AG20443 (cell line): ENCODE measurements at places on chromosomes 11 and 22.

GRCh38 chr22:32533265-32534111, 58.9 kb downstream of the FBXO7 start:
- DNase-seq: peak; percentile 59

DNA sequence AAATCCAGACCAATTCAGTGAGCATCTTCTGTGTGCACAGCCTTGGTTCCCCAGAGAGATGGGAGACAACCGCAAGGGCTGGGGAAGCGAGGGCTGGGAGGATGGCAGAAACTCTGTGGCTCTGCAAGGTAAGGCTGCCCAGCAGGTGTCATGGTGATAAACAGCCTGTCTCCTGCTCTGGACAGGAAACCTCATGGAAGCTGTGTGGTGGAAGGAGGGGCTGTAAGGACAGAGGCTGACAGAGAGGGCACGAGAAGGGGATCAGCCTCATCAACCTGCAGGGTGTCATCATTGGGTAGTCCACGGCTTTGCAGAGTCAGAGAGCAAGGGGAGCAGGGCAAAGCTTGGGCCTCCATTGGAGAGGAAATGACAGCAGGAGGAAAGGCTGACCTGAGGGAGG, 138.4 kb upstream of the CADM1 start:
- DNase-seq: no peak

- DNase-seq: peak; percentile 95
Observed at GRCh38 chr11:62612366-62613290, at the start of the genes EML3 and ROM1. Gene EML3 (minus strand): TSS chr11:62612775. CDS start chr11:62612457, 318 bp downstream. Gene ROM1 (plus strand): TSS chr11:62613257. CDS start chr11:62613282, 25 bp downstream.

DNA sequence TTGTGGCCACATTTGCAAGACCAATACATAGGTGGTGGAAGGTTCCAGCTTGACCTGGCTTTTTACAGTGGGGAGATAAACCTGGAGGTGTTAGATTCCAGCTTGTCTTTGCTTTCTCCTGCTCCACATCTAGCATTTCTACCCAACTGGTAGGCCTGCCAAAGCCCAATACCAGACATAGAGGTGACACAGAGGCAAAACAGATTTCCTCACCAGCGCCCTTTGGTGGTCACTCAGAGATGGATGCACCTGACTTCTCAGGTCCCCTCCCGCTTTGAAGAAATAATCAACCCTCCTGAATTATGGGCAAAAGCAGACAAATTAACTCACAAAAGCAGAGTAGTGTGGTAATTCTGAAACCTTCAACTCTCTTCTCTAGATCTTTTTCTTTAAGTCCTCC, 1356.2 kb downstream of the FAM181B start:
- DNase-seq: no peak

- DNase-seq: no peak
Observed at GRCh38 chr11:8288166-8288772, 24.6 kb upstream of the LMO1 start.

DNA sequence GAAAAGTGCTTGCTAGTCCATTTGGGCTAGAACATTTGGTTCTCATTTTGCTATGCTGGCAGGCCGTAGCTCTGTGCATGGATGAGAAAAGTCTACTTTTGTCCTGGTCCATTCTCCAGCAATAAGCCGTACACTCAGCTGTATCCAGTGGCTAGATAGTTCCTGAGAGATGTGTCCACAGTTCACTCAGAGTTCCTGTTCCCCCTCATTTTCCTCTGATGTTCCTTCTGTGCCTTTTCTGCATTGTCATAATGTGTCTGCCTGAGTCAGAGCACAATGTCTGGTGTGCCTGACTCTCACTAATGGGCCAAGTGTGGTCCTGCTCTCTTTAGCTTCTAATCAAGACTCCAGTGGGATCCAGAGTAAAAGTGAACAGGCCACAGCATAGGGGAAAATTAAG, 215.7 kb upstream of the CTSC start:
- DNase-seq: peak; percentile 12

DNA sequence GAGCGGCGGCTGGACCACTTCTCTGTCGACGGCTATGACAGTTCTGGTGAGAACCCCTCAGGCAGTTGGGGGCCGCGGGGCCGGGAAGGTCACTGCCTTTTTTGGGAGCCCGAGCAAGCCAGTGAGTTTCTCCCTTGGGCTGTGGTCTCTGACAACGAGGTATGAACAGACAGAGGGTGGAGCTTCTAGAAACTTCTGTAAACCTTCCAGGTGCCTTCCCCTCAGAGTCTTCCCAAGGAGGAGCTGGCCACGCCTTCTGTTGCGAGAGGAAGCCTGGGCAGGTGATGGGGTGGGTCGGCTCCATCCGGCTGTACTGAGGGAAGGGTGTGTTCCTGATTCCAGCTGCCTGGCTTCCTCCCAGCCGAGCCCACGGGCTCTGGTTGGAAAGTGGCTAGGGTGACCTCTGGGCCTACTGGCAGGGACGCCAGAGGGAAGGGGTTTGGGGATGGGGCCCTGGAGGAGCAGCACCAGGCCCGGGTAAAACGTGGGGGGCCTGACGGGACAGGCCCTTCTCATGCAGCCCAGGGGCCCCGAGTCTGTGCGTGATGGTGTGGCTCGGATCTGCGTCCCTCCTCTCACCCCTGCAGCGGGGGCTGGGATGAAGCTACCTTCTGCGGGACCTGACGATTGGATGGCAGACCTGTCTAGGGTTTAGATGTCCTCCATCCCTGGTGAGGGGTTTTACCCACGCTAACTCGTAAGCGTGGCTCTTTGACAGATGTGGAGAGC, 110.8 kb downstream of the KCNQ1OT1 start:
- peak; percentile 8 for DNase-seq

DNA sequence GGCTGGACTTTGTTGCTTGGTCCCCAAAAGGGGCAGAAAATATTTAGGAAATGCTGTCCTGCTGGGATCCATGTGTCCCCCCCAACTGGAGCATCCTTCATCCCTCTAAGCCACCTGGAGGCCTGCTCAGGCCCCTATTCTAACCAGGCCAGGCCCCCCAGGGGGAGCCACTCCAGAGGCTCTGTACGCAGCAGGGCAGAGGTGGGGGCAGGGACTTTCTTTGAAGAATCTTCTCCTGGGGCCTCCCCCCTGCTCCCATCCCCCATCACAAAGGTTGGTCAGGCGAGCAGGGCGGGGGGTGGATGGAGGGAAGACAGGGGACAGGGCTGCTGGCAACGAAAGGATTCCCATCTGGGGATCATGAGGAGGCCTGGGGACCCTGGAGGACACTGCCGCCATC, 170.8 kb downstream of the MN1 start:
- no peak for DNase-seq

DNA sequence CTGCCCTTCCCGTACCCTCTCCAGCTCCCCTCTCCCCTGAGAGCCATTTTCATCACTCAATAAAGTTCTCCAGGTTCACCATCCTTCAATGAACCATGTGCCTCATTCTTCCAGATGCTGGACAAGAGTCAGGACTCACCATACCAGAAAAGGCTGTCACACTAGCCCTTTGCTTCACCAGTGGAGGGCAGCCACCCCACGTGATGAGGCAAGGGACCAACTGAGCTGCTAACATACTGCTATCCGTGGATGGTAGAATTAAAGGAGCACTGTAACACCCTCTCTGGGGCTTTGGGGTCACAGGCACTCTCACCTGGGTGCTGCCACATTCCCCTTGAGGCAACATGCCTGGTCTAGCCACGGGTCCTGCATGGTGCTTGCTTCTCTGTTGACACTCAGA, 13.1 kb upstream of the OR5I1 start:
- no peak for DNase-seq

- DNase-seq: no peak
Observed at GRCh38 chr11:35349897-35350296, 69.5 kb downstream of the SLC1A2 start.

DNA sequence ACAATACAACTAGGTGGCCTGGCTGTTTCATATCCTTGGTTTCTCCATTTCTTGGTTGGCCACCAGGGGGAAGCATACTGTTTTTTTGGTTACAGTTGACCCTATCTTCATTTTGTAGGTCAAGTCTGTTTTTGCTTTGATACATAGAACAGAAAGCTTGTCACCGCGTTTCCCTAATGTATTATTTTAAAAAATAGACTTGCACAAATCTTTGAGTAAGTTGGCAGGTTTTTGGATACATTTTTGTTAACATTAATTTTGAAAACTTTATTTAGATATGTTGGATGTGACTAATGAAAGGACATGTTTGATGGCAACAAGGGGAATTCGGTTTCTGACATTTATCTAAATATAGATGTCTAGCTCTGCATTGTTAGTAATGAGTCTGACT, 3.0 kb downstream of the NCR3LG1 start:
- DNase-seq: peak; percentile 75

DNA sequence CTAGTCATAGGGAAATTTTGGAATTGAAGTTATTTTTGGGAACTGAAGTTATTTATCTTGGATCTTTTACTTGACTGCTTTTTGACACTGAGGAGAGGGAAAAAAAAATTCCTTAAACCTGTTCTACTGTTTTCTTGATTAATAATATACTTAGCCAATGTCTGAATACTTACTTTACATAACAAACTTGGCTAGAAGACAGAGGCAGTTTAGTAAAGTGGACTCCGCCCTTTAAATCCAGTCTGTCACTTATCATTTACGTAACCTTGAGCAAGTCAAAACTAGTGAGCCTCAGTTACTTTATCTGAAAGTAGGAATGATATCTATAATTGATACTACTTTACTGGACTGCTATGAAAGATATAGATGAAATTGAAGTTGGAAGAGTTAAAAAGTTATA, 19.5 kb downstream of the CTSC start:
- no peak for DNase-seq

GRCh38 chr11:60610702-60611101, 88.7 kb upstream of the MS4A8 start:
- no peak for DNase-seq

GRCh38 chr11:122213171-122213570, 97.2 kb upstream of the BLID start:
- no peak for DNase-seq

DNA sequence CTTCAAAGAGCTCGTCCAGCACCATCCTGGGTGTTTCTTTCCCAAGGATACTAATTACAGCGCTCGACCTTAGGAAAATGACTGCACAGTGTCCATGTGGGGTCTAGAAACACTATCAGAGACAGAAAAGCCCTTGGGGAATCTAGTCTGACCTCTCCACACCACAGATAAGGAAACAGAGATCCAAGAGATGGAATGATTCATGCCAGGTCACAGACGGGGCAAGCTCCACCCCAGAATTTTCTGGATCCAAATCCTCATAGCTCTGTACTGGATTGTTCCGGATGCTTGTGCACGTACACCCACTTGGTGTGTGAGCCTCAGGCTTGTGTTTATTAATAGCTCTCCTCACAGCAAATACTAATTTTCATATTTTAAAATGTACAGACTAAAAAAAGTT, 11.3 kb downstream of the ABTB2 start:
- peak; percentile 73 for DNase-seq

- DNase-seq: no peak
Observed at GRCh38 chr11:78526497-78527146, 48.0 kb downstream of the NARS2 start.

DNA sequence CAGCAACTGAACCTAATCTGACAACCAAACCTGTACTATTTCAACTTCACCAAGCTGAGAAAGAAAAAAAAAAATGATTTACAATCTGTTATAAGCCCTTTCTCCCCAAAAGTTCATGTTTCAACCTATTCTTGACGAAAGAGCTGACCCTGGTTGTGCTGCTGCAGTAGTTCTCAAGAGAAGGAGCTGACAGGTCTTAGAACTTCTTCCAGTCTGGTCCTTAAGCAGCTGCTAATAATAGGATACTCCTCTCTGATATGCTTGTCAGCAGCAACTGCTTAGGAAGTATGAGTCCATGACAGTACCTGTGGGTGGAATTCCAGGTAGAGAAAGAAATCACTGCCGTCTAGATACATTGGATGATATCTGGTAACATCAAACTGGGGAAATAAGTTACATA, 735.1 kb upstream of the CCDC90B start:
- no peak for DNase-seq

DNA sequence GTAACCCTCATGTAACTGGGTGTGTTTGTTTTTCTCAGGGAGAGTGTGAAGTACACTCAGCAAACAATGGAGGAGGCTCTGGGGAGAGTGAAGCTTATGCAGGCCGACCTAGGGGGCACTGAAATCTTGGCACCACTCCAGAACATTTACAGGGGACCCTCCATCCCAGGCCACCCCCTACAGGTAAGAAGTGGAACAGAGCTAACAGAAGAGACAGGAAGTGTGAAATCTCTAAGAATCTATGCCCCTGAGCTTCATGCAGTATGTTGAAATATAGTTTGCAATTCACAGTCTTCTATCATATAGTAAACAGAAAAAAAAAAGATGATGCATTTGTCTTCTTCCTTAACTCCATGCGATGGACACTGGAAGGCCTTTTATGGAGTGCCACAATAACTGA, 8.4 kb downstream of the VWA5A start:
- no peak for DNase-seq

DNA sequence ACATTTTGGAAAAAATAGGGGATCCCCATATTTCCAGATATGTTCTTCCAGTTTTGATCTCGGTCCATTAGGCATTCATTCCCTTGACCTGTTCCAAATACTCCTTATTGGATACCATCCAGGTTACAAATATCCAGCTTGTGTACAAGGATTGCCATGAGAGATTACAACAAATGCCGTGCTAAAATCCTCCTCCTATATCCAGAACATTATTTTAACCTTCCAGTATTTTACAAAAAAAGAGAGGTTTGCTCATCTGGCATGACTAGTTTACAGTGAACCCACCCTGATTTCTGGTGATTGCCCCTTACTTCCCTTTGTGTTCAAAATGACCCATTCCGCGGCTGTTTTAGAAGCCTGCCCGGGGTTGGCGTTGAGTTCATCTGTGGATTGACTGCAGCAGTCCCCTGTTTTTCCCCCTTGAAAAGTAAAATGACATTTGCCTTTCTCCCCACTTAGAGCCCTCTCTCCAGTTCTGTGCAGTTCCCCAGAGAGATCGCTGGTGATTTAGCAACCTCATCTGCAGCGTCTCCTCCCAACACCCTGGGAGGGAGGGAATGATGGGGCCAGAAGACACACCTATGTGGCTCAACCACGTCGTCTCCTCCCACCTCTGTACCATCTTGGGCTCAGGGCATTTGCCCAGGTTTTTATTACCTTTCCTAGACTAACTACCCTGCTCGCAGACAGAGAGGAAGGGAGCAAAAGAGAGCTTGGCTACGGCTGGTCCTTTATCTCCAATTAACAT, 73.6 kb downstream of the DSCAML1 start:
- no peak for DNase-seq
